GM10248 (cell line): ENCODE measurements at places on chromosomes 7 and 10.

DNA sequence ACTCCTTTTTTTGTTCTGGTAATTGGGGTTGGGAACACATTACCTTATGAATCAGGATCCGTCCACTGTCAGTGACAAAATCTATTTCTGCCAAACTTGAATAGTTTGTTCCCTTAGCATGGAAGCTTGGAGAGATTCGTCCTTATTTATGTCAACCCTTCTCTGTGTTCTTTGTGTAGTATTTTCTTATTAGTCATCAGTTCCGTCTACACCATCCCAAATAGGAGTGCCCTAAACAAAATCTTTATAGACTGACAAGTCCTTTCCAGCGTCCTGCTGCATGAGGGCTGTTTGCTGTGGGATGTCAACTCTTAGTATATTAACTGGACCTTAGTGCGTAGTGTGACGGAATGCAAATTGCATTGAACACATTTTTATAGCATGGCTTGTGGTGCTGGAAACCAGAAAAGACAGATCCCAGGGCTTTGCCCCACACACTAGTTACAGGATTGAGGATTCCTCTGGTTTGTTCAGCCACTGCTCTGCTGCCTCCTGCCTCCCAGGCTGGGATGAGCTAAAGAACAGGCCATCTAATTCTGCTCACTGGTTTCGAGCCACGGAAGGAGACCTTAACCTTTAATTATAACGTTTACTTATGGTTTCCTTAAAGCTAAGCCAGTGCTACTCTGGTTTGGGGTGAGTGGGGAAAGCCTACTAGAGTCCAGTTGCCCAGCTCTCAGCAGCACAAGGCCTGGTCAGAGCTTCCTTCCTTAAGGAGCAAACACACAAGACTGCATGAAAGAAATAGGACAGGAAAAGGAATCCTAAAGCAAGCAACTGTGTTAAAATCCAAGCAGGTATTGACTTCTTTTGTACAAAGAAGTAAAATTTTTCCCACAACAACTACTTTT, 194.4 kb downstream of the CCSER2 start:
- DNase-seq, result no peak

- no peak for DNase-seq
Measured at GRCh38 chr7:22617166-22617565, 109.8 kb upstream of the IL6 start.

GRCh38 chr10:61397175-61397986, 55.8 kb downstream of the TMEM26 start:
- DNase-seq, result no peak

DNA sequence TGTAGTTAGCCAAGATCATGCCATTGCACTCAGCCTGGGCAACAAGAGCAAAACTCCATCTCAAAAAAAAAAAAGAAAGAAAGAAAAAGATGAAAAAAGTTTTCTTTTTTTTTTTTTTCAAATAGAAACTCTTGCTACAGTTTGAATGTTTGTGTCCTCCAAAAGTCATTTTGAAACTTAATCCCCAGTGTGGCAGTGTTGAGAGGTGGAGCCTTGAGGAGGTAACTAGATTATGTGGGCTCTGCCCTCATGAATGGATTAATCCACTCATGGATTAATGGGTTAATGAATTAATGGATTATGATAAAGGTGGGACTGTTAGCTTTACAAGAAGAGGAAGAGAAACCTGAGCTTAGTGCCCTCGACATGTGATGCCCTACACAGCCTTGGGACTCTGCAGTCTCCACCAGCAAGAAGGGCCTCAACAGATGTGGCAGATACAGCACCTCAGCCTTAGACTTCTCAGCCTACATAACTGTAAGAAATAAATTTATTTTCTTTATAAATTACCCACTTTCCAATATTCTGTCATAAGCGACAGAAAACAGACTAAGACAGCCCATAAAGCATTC, 25.1 kb downstream of the CPEB3 start:
- DNase-seq, result no peak

DNA sequence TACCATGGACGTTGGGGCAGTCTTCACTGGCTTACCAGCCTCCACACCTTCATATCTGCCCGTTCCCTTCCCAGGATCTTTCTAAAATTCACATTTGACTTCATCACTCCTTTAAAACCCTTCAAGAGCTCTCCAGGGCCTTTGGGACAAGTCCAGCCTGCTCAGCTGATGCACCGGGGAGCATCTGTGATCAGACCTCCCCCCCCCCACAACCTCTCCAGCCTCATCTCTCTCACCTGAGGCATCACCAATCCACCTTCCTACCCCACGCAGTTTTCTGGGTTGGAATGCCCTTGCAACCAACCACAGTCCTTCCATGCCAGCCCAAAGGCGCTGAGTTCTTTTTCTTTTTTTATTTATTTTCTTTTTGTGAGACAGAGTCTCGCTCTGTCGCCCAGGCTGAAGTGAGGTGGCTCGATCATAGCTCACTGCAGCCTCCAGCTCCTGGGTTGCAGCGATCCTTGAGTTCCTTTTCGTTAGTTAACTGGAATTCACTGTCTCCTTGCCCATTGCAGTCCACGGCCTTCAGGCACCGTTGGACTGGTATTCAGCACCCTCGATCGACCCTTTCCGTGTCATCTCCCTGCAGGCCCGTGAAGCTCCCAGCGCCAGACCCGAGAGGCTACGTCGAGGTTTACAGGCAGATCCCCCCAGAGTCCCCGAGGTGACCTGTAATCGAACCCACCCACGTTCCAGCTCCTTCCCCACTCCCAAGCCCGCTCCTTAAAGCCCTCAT, 654 bp downstream of the ALKBH4 start:
- DNase-seq, result no peak

GRCh38 chr10:73644015-73644743, 2.9 kb upstream of the MYOZ1 start:
- peak; percentile 74 for DNase-seq

DNA sequence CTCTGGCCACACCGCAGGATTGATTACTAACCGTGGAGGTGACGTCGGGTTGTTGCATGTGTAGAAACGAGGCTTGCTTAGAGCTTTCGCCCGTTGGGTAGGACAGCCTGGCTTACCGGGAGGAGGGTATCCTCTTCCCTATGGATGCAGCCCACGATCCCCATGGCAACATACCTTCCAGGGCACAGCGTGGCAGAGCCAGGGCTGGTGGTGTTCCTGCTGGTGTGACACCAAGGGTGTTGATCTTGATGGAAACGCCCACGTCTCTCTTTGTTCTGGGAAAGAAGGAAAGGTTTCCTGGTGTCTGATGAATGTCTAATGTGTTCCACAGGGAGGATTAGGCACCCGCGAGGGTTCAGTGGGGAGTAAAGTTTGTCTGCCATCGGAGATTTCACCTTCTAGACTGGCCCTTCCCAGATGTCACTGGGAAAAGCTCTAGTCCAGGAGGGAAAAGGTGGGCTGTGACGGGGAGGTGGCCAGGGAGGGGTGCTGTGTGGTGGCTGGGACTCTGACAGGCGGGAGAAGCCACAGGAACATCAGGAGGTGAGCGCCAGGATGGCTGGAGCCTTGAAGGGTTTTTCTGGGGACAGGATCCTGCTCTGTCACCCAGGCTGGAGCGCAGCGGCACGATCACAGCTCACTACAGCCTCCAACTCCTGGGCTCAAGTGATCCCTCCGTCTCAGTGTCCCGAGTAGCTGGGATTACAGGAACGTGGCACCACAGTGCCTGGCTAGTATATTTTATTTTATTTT, 102.1 kb downstream of the CUX1 start:
- DNase-seq, result no peak

DNA sequence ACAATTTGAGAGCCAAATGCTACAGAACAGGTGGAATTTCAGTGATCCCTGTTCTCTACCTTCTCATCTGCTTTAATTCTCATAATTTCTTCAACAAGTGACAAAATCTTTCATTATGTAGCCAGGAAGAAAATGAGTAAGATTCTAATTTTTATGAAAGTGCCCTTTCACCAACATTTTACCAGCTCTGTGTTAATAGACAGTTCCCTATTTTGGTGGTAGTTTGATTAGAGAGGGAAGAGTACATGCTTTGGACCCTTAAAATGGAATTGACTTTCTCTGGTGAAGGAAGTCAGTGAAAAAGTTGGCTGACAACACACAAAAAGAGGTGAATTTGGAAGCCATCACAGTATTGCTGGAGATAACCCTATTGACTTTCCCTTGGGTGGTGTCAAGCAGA, 61.7 kb downstream of the CACNB2 start:
- DNase-seq, result no peak

DNA sequence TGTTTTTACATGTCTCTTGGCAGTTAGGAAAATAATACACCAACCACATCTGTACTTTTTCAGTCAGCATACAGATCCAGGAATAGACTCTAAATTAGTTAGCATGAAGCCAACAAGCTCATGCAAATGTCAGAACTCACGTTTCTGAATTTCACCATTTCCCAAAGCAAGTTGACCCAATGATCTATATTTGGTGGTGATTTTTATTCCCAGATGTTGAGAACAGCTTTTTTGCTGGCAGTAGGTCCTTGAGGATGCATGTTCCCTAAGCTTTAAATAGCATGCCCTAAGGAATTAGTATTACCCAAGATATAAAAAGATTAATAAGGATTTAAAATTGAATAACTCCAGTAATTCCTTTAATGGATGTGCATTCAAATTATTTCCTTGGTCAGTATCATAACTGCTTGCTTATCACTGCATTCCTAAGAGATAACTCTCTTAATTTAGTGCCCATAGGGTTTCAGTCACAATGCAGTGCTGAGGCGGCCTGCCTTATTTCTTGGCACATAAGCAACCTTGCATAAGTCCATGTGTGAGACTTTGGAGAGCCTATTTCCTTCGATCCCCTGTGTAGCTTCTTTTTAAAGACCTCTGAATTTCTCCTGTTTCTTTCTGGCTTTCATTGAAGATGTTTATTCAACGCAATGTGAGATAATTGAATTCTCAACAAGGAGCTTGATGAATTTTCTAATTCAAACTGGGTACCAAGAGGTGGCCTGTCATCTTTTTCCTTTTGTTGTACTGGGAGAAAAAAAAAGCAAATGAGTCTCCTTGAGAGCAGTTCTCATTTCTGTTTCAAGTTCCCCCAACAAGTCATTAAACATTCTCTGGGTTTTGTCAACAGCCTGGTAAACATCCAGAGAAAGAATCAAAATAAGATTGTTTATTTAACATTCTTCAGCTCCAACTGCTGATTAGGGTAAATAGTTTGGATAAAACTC, 135.3 kb upstream of the MEOX2 start:
- DNase-seq, result no peak

DNA sequence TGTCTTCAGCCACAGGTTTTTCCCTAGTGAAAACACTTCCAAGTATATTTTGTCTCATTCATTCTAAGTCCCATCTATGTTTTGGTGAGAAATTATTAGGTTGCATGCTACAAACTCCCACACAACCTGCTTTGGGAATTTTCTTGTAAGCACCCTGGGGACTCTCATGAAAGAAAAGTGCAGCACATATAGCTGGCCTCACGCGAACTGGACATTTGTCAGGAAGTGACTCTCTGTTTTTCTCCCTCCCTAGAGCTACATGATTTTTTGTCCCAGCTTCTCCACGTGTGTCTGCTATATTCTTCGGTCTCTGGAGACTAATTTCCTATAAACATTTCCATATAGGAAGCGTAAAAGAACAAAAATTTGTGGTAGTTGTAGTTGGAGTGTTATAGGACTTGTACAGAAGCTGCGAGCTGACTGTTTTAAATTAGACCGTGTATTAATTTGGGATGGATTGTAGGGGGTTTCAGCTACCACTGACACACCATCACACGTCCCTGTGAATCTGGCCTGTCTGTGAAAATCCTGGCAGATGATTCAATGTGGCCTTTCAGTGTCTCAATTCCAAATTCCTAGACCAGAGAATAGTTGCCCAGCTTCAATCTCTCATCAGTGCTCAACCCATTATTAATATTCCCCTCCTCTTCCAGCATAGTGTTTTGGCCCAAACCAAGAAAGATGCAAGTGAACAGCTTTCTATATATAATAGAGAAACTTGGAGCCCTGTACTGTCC, 40.2 kb downstream of the ARL4A start:
- no peak for DNase-seq

- peak; percentile 75 for DNase-seq
Measured at GRCh38 chr7:1225441-1226185, 7.1 kb upstream of the UNCX start.

- no peak for DNase-seq
Measured at GRCh38 chr7:114402876-114403635, 11.6 kb upstream of the FOXP2 start.
